ENCODE measurements at places on chromosomes 11 and 22.

DNA sequence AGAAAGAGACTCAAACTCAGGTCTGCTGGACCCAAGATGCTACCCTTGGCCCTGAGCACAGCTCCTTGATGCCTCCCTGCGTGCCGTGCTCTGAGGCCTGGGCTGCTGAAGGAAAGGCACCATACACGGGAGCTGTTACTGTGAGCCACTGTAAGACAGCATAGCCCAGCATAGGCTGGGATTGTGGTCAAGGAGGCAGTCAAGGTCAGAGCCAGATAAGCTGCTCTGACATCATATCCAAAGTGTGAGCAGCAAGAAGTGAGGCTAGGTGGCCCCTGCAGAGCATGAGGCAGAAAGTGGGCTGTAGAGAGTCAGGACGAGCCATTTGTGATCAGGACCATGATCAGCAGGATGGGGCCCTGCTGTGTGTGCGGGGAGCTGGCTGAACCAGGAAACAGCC is 7.7 kb downstream of the SLC22A8 start:
- no peak for DNase-seq

DNA sequence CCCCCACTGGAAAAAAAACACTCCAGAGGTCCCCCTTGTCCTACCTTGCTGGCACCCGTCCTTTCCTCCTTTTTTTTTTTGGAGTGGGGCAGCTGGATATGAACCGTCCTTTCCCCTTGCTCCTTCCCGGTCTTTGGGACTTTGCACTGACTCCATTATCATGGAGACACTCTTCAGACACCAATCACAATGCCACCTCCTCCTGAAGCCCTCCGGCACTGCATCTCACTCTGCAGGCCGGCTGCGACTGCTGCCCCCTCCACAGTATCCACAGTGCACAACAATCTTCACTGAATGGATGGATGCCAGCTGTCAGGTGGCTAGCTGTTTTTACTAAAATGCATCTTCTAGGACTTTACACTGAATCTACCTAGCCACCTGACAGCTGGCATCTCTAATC is 12.7 kb upstream of the RGL4 start:
- DNase-seq, result no peak

DNA sequence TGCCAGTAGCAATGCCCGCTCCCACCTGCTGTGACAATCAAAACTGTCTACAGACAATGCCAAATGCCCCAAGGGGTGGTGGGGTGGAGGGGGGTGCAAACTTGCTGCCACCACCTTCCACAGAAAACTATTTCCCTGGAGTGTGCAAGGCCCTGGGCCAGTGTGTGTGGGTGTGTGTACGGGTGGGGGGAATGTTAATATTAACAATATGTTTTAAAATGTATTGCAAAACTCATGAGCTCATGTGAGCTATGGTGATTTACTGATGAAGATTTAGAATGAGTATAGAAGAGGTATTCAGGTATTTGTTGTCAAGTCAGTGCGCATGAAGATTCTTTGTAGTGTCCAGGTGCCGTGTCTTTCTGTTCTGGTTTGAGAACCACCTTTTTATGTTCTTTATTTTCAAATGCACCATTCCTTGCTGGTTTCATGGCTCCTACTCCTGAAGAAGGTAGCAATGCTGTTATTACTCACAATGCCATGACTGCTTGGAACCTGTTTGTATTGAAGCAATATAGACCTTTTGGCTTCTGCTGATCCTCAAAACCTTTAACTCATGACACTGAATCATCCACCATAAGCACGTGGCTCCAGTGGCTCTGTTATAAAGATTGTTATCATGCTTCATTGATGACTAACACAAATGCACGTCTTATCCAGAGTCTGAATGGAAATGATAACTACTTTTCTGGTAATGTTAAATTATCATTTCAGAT is 29.9 kb upstream of the AQP11 start:
- no peak for DNase-seq

GRCh38 chr22:45423524-45423923 is 10.0 kb downstream of the RIBC2 start:
- DNase-seq, result no peak

DNA sequence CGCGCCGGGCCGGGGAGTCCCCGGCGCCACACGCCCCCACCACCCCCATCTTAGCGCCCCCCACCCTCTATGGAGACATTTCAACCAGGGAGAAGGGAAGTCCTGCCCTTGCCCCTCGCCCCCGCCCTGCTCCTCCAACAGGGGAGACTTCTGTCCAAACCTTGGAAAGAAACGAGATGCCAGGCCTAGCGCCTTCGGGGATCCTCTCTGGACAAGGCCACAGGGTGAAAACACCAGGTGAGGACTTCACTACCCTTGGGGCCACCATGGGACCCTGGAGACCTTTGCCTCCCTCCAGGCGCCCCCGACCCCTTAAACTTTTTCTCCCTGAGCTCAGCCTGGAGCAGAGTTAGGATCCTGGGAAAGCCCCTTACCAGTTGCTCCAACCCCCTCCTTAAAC is 11.6 kb upstream of the NPAS4 start:
- no peak for DNase-seq

- no peak for DNase-seq
Measured at GRCh38 chr11:95556342-95557163, 233.0 kb downstream of the FAM76B start.

GRCh38 chr11:362642-363442 is 6.5 kb upstream of the B4GALNT4 start:
- DNase-seq, result no peak

DNA sequence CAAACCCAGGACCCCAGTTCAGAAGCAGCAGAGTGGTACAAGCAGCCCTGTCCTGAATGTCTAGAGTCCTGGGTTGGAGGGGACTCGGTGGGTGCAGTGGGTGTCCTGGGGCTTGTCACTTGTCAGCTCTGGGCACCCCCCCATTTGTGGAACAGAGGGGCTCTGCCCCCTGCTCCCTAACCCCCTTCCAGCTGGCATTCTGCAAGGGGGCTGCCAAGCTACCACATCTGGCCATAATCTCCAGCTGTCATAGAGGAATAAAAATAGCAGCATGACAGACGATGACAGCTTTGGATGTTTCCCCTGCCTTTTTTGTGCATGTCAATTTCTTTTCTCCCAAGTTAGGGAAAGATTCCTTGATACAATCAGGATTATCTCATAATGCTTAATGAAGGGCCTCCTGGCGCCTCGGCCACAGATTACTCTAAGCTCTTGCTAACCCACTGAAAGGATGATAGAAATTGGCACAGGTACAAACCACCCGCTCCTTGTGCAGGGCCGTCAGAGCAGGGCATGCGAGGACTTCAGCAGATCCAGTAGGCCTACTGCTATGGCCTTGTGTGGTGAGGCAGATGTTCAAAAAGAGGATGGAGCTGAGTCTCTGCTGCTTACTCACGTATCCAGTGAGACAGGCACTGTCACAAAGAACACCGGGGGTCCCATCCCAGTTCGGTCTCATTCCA is 83.0 kb downstream of the ISX start:
- no peak for DNase-seq

GRCh38 chr22:17257121-17258001 is 38.1 kb upstream of the ADA2 start:
- DNase-seq, result no peak

DNA sequence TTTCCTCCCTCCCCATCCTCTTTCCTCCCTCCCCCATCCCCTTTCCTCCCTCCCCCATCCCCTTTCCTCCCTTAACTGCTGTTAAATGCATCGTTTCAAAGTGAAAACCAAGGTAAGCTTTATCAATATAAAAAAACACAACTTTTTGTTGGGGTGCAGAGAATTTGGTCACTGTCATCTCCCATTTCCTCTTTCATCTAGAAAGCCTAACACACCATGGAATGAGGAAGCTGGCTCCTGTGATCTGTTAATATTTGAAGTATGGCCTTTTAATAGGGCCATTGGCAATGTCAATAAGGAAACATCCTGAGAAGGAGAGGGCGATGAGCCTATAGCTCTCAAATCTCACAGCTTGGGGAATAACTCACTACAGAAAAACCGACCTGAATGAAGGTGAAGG is 7.0 kb downstream of the EXPH5 start:
- no peak for DNase-seq

- DNase-seq, result no peak
Measured at GRCh38 chr11:66879000-66879399, 22.1 kb downstream of the LRFN4 start.

GRCh38 chr11:3879967-3880542 is 24.6 kb downstream of the STIM1 start:
- DNase-seq, result no peak

- no peak for DNase-seq
Measured at GRCh38 chr11:103735497-103736032, 300.9 kb upstream of the DDI1 start.

- no peak for DNase-seq
Measured at GRCh38 chr22:35443790-35444684, 44.1 kb downstream of the MCM5 start.

GRCh38 chr11:130490682-130491449 is 42.4 kb downstream of the ADAMTS15 start:
- no peak for DNase-seq

DNA sequence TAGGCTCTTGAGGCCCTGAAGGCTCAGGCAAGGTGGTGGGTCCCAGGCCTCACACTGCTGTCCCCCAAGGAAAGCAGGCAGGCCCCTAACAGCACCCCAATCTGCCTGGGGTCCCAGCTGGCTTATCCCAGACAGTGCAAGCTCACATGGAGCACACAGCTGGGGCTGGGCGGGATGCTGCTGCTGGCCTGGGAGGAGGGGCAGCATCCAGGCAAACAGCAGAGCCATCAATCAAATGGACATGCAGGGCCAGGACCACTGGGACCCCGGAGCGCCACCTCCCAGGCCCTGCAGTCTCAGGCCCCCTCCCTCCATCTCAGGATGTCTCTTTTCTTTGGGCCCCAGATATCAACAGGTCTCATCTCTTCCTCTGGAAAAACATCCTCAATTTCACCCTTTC is 140.3 kb downstream of the BRD1 start:
- DNase-seq, result no peak

DNA sequence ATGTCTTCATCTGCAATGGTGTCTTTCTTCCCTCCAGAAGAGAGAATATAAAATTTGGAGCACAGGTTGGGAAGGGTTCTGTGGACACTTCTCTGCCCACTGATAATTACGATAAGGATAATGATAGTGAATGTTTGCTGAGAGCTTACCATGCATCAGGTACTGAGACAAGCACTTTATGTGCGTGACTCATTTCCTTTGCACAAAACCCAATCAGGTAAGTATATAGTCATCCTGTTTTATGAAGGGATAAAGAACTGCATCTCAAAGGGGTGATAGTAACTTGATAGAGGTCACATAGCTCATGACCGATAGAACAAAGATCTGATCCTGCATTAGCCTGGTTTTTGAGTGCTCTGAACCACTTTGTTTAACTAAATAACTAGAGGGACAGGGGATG is 9.4 kb downstream of the DRD2 start:
- no peak for DNase-seq

GRCh38 chr11:80163441-80163840 is 722.6 kb upstream of the TENM4 start:
- DNase-seq, result no peak

GRCh38 chr22:29141078-29141688 is 64.5 kb upstream of the EMID1 start:
- no peak for DNase-seq

DNA sequence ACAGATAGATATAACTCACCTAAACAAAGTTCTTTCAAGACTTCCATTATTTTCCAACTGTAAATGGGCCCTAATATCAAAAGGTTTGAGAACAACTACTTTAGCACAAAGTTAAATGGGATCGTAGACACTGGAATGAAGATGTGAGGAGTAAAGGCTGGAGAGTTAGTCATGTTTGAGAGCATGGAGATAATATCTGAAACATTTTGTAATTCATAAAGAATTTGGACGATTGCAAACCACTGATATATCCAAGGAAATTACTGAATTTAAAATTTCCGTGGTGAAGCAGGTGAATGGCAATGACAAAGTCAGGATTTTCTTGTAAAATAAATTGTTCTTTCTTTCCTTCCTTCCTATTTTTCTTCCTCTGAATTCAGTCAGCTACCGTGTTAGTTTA is 564.9 kb downstream of the CNTN5 start:
- DNase-seq, result no peak

- no peak for DNase-seq
Measured at GRCh38 chr11:1370186-1371025, 19.3 kb upstream of the BRSK2 start.

- no peak for DNase-seq
Measured at GRCh38 chr11:91187314-91187713, 964.5 kb upstream of the CHORDC1 start.

GRCh38 chr22:50269573-50269969 is 609 bp downstream of the MAPK11 start:
- DNase-seq, result no peak

DNA sequence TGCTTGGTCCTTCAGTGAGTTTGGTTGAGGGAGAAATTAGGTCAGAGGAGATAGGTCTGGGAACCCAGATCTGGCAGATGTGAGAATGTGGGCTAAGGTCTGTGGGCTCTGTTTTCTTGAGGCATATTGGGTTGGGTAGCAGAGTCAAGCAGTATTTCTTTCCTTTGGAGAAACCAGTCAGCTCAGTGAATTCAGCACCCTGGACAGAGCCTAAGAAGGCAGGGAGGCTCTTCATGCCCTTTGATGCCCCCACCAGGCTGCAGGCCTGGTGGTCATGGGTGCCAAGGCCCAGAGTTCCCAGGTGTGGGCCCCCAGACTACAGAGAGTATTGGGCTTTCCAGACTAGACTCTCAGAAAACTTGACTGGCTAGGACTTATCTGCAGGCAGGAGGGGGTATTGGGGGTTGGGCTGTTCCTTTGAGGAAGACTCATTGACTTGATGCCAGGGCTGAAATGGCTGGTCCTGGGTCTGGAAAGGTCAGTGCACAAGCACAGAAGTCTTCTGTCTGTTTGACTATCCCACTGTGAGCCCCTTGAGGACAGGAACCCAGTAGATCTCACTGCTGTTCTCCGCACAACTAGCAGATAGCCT is 45.3 kb upstream of the NECTIN1 start:
- DNase-seq, result no peak

DNA sequence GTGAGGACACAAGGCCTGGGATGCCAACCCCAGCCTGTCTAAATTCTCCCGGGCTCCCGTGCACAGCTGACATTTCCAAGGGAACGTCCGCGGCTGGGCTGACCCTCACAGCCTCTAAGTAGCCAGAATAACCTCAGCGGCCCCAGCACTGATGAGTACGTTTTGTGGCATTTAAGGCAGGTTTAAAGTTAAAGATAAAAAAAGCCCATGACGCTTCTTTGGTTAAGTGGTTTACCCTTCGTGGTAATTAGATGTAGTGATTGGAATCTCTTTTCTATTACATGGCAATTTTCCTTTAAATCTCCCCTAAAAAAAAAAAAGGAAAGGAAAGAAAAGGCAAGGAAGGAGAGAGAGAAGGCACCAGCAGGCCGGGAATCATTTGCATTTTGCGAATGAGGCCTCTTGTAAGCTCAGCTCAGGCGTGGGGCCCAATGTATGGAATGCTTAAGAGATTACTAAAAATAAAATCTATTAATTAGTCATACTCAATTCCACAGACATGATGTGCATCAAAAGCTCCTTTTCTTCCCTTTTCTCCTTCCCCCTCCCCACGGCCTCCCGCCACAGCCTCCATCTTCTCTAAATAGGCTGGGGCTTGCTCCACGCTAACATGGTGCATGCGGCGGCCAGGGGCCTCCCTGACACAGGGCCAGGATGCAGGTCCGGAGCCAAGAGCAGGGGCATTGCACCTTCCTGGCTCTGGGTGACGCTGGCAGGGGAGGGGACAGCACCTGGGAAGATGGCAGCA is 44.1 kb downstream of the MACROD1 start:
- no peak for DNase-seq

Data from omental fat pad (tissue), 4 donors.